Heart left ventricle (tissue), 16 donors: ENCODE measurements at places on chromosomes 6 and 20. TPM values are rescaled to one million over a fixed set of nuclear protein-coding genes. Genes with fewer than 3 reads are reported as not detected.

GRCh38 chr6:35471836-35472345 lies 3.7 kb downstream of the RPL10A start:
- no peaks in the 10 kb centered on the region for H3K27me3 ChIP-seq
- peaks cover 9% of the 10 kb centered on the region for H3K4me1 ChIP-seq
- no peaks in the 10 kb centered on the region for H3K36me3 ChIP-seq
- no peak for DNase-seq

DNA sequence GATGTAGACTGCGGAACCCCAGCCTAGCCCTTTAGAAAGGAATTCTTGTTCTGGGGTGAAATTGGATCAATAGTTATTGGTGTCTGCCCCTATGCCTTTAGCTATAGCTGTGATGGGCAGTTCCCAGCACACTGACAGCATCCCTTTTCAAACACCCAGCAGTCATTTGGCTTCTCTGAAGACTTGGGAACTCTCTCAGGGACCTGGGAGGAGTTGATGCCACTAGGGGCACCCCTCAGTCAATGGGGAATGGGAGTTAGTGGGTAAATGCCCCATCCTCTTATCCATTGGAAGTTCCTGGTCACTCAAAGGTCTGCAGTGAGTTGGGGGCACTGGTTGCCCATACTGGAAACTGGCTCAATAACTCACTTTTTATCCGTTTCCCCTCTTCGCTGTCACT lies 31.6 kb upstream of the CSNK2A1 start:
- H3K27me3 ChIP-seq = no peaks in the 10 kb centered on the region
- no peak for DNase-seq
- H3K27ac ChIP-seq = peak overlapping the region; percentile 45
- H3K4me3 ChIP-seq = no peak overlapping the region
- peaks cover 33% of the 10 kb centered on the region for H3K4me1 ChIP-seq
- H3K36me3 ChIP-seq = no peaks in the 10 kb centered on the region

DNA sequence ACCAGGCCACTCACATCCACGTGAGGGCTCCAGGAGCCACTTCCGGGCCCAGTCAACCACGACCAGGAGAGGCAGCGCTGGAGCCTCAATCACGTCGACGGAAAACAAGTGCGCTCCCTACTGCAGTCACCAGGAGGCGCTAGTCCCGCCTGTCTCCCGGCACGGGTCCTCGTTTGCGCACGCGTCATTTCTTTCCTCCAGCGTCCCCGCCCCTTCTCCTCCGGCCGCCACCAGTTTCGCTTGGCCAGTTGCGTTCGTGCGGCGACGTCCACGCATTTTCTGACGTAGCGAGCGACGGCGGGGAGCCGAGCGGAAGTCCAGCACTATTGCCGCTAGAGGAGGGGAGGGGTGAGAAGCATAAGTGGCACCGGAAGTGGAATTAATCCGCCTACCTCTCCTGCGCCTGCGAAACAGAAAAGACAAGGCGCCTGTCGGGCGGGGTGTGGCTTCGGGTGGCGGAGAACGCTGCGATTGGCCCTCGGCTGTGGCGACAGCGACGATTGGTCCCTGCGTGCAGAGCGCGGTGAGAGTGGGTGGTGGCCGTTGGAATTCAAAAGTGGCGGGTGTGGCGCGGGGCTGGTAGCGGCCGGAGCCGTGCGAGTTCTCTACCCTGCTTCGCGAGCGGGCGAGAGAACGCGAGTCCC lies at the start of gene KIFC1:
Gene KIFC1 (plus strand): TSS at position 546 of the 644 bp plus-strand sequence. CDS start 163 bp downstream, outside the sequence.
- H3K4me1 ChIP-seq = peaks cover 6% of the 10 kb centered on the region
- DNase-seq = peak; percentile 99
- no peaks in the 10 kb centered on the region for H3K36me3 ChIP-seq
- peak within 1 kb of the TSS; percentile 85 for H3K27ac ChIP-seq

DNA sequence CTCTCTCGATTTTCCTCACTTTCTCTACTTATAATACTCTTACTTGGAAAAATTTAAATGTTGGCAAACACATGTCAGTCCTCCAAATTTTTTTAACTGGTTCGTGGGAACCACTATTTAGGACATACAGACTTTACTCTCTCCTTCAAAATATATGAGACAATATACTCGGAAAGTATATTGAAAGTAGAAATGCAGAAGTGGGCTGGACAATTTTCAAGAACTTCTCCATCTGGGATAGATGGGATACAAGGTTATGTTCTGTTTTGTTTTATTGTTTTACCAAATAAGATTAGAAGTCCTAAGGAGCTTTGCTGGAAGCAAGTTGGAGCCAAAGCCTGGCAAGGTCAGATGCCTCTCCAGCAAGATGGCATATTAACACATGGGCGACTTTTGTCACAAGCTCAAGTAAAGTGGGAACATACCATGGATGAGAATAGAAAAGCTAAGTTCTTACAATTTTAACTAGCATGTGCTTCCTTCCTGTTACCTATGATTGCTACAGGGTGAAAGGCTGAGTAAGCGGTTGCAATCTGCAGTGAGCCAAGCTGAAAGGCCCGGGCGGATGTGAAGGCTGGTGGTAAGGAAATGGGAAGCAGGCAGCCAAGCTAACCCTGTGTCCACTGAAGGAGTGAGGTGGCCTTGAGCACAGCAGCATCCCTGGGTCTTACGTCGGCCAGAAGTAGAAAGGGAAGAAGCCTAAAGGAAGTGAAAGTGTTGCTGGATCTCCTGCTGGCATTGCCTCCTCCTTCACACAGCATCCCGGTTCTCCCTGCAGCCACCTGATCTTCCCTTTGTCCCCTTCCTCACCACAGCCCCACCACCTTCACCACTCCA lies 7.1 kb downstream of the MAP3K5 start:
- H3K4me1 ChIP-seq = peaks cover 81% of the 10 kb centered on the region
- H3K36me3 ChIP-seq = no peaks in the 10 kb centered on the region
- peak; percentile 68 for DNase-seq
- H3K27me3 ChIP-seq = no peaks in the 10 kb centered on the region
- H3K27ac ChIP-seq = no peak overlapping the region
- H3K4me3 ChIP-seq = no peak overlapping the region

GRCh38 chr20:19658137-19658536 lies 99.9 kb upstream of the RIN2 start:
- no peak overlapping the region for H3K27ac ChIP-seq
- no peaks in the 10 kb centered on the region for H3K36me3 ChIP-seq
- no peak for DNase-seq
- H3K27me3 ChIP-seq = peaks cover 7% of the 10 kb centered on the region

GRCh38 chr6:90249034-90249433 lies 47.6 kb downstream of the BACH2 start:
- H3K4me3 ChIP-seq = no peak overlapping the region
- H3K36me3 ChIP-seq = no peaks in the 10 kb centered on the region
- H3K4me1 ChIP-seq = no peaks in the 10 kb centered on the region
- H3K27ac ChIP-seq = no peak overlapping the region
- no peaks in the 10 kb centered on the region for H3K27me3 ChIP-seq

Gene IMPG1
- not detected for total RNA-seq

Gene PKIB
- 0.96 TPM for total RNA-seq
